ENCODE measurements at places on chromosomes 1 and 21. TPM values are rescaled to one million over a fixed set of nuclear protein-coding genes. Genes with fewer than 3 reads are reported as not detected.
A peak's percentile ranks its signal among the peaks of the same experiment; 100 is the strongest.

- no peak for DNase-seq
- no peaks in the 10 kb centered on the region for H3K27me3 ChIP-seq
- H3K36me3 ChIP-seq = no peaks in the 10 kb centered on the region
- H3K4me1 ChIP-seq = no peaks in the 10 kb centered on the region
Measured at GRCh38 chr21:33966324-33966949, 50.8 kb upstream of the ATP5PO start.

- H3K36me3 ChIP-seq = no peaks in the 10 kb centered on the region
- no peak overlapping the region for H3K27ac ChIP-seq
- no peak for DNase-seq
- H3K27me3 ChIP-seq = no peaks in the 10 kb centered on the region
Measured at GRCh38 chr1:66505671-66506392, 28.1 kb upstream of the SGIP1 start.

DNA sequence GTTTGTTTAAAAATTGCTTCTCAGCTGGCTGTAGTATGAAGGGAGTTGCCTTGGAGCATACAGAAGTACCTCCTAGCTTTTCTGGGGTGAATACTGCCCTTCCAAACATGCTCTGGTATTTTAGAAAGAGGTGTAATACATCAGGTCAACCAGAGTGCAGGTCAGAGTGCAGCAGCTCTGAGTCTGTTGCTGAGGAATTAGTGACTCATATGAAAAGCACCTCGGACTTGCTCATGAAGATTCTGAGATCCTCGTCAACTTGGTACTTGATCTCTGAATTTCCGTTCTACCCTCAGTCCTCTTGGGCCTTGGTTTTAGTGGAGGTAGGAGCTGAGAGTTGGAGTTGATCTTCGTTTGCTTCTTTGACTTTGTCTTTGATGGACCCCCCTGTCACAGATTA lies 67.3 kb downstream of the NOS1AP start:
- no peaks in the 10 kb centered on the region for H3K36me3 ChIP-seq
- no peak overlapping the region for H3K27ac ChIP-seq
- H3K4me1 ChIP-seq = no peaks in the 10 kb centered on the region
- no peaks in the 10 kb centered on the region for H3K27me3 ChIP-seq
- no peak overlapping the region for H3K4me3 ChIP-seq

The SERTAD4 gene
- total RNA-seq = 1.9 TPM

- no peaks in the 10 kb centered on the region for H3K27me3 ChIP-seq
- peaks cover 5% of the 10 kb centered on the region for H3K4me1 ChIP-seq
- DNase-seq = no peak
- H3K4me3 ChIP-seq = no peak overlapping the region
Measured at GRCh38 chr1:59526240-59526639, 229.3 kb downstream of the FGGY start.

The GUK1 gene
- 343 TPM for total RNA-seq

GRCh38 chr21:41659791-41660560 lies 106.9 kb downstream of the RIPK4 start:
- H3K36me3 ChIP-seq = no peaks in the 10 kb centered on the region
- H3K27me3 ChIP-seq = no peaks in the 10 kb centered on the region
- H3K27ac ChIP-seq = no peak overlapping the region
- peaks cover under 1% of the 10 kb centered on the region for H3K4me1 ChIP-seq
- DNase-seq = no peak

- no peaks in the 10 kb centered on the region for H3K27me3 ChIP-seq
- DNase-seq = peak; percentile 96
- H3K4me3 ChIP-seq = no peak overlapping the region
- H3K27ac ChIP-seq = peak overlapping the region; percentile 95
Measured at GRCh38 chr1:183870351-183871077, 65.6 kb downstream of the RGL1 start.
